NCI-H446 treated with DMSO at 0.1 percent for 48 hours (cell line): ENCODE measurements at places on chromosomes 7 and 10.

GRCh38 chr7:412313-412710 lies 107.3 kb downstream of the PDGFA start:
- no peak for DNase-seq

- DNase-seq = no peak
These were observed 29.4 kb upstream of the UCMA start for GRCh38 chr10:13263591-13263990.

GRCh38 chr7:39432368-39432767 lies 133.8 kb upstream of the YAE1 start:
- no peak for DNase-seq

DNA sequence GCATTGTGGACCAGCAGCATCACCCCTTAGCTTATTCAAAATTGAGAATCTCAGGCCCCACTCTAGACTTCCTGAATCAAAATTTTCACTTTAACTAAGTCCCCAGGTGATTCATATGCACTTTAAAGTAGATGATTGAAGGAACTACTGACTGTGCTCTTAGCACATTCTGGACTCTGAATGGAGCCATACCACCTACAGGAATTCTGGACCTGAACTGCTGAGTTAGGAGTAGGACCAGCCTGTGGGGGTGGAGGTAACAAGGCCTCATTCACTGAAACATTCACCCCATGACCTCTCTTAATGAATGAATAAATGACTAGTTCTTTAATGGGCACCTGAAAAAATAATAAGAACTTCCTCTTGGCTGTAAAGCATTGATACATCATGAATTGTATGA lies 7.3 kb downstream of the PDK4 start:
- DNase-seq = no peak

- no peak for DNase-seq
These were observed 210.1 kb downstream of the RNLS start for GRCh38 chr10:88372881-88373592.

- DNase-seq = no peak
These were observed 374.8 kb downstream of the SEMA3D start for GRCh38 chr7:84812021-84812420.

DNA sequence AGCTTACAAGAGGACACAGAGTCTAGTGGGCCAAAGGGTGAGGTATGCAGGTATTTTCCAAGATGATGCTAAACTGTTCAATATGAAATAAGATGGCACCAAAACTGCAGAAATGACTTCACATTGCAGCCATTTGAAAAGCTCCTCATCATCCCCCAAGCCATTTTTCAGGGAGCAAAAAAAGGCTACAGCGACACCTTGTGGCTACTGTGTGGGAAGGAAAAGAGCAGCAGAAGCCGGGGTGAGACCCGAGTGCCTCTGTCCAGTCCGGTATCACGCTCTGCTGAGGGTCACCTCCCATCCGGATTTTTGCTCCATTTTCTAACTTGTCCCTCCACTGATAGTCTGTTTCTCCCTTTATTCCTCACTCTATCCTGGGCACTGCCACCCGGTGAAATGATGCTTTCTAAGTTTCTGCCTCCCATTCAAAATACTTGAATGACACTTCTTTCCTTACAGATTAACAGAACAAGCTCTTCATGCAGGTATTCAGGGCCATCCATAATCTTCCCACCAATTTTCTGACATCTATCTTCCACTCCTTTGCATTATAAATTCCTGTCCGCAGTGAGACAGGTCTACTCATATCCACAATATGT lies 220.2 kb downstream of the DGKI start:
- DNase-seq = no peak

- DNase-seq = no peak
These were observed 14.3 kb downstream of the ZMIZ2 start for GRCh38 chr7:44762726-44763522.

DNA sequence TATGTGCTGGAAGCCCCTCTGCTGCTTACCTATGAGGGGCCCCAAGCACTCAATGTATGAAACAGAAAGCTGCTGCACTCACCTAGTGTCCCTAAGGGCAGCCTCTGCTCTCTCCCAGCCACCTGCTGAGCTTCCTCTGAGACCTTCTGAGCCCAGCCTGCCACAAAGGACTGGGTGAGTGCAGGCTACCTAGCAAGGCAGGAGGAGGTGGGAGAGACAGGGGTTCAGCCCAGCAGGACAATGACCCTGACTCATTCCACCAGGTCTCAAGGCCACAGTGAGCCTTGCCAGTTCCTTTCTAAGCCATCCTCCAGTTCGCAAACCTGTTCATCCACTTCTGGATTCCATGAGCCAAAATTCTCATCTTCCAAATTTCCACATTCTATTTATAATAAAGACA lies 16.3 kb downstream of the VOPP1 start:
- DNase-seq = no peak

DNA sequence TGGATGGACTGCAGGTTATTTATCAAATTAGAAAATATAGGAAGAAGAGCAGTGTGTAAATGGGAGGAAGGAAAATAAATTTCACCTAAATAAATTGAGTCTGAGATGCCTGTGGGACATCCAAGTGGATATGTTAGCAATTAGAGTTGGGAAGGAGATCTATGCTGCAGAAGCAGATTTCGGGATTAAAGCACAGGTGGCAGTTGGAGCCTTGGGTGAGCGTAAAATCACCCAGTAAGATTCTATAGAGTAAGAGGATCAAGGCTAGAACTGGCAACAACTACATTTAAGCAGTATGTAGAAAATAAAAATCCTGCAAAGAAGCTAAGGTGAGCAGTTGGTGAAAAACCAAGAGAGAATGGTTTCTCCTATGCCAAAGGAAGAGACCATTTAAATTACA lies 8.4 kb downstream of the TRIM4 start:
- DNase-seq = no peak

DNA sequence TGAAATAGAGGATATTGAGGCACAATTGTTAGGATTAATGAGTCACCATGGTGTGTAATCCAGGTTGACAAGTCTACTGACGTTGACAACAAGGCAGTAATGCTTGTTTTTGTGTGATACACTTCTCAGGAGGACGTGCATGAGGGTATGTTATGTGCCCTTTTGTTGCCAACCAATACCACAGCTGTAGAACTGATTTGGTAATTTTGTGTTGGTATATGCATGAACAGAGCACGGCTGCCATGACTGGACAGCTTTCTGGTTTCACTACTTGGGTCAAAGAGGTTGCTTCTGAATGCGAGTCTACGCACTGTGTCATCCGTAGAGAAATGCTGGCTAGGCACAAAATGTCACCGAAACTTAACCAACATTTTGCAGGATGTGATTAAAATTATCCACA lies 32.9 kb downstream of the PHTF2 start:
- no peak for DNase-seq

- no peak for DNase-seq
These were observed 92.2 kb upstream of the LRRC4 start for GRCh38 chr7:128123291-128124037.

DNA sequence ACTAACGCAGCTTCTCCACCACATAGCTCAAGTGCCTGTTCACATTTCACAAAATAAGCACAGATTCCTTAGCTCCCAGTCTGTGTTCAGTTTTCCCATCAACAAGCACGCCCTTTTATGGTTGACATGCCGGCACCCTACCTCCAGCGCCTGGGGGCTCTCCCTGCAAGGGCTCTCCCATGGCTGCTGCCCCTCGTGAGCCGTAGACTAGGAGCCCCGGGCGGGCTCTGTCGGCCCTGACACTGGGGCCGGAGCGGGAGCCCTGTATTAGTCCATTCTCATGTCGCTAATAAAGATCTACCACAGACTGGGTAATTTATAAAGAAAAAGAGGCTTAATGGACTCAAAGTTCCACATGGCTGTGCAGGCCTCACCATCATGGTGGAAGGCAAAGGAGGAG lies 34.0 kb upstream of the PRKAR1B start:
- no peak for DNase-seq

DNA sequence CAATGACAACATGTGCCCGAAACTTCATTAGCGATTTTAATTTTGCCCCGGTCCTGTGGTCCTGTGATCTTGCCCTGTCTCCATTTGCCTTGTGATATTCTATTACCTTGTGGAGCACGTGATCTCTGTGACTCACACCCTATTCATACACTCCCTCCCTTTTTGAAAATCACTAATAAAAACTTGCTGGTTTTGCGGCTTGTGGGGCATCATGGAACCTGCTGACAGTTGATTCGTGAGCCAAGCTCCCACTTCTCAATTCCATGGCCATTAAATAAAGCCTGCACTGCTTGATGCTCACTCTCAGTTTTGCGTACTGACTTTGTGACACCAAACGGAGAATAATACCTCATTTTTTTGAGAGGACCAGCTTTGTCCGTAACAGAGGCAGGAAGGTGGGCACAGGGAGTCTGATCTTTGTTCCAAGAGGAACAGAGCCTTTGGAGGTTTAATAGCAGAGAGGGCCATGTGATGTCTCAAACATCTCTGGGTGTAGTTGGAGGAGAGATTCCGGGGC lies 3.8 kb upstream of the ADAMTS14 start:
- no peak for DNase-seq

DNA sequence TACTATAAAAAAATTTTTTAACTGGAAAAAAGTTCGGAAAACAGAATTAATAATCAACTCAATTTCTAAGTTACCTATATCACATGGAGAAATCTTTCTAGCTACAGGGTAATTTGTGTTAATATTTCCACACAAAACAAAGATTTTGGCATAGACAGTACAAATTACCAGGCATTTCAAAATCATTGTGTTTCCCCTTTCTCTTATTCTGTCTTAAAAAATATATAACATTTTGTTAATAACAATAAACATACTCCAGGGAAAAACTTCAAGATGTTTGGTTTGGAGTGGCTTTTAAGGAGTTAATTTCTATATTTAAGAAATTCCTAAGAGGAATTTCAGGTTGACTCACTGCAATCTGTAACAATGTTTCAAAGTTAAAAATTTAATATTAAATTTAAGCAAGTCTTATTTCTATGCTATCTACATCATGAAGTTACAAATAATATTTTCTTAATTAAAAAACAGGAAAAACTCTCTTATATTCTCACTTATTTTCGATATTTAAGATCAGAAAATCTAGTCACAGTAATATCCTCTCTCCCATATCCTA lies 132.6 kb downstream of the NRBF2 start:
- DNase-seq = no peak

- no peak for DNase-seq
These were observed 64.5 kb downstream of the MCMBP start for GRCh38 chr10:119807960-119808697.

GRCh38 chr10:28891058-28891713 lies 213.9 kb downstream of the BAMBI start:
- DNase-seq = no peak

DNA sequence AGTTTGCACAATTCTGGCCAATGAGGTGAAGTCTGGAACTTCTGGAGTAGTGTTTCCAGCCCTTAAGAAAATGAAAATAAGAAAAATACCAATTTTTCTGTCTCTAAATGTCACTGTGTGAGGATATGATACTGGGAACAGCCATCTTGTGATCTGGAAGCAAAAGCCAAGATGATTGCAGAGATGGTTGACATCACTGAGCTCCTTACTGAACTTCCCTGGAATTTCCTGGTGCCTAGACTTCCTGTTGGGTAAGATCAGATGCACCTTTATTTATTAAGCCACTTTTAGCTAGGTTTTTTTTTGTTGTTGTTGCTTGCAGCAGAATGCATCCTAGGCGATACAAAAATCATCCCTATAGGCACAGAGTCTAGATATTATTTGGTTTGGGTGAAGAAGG lies 27.3 kb upstream of the INHBA start:
- no peak for DNase-seq

DNA sequence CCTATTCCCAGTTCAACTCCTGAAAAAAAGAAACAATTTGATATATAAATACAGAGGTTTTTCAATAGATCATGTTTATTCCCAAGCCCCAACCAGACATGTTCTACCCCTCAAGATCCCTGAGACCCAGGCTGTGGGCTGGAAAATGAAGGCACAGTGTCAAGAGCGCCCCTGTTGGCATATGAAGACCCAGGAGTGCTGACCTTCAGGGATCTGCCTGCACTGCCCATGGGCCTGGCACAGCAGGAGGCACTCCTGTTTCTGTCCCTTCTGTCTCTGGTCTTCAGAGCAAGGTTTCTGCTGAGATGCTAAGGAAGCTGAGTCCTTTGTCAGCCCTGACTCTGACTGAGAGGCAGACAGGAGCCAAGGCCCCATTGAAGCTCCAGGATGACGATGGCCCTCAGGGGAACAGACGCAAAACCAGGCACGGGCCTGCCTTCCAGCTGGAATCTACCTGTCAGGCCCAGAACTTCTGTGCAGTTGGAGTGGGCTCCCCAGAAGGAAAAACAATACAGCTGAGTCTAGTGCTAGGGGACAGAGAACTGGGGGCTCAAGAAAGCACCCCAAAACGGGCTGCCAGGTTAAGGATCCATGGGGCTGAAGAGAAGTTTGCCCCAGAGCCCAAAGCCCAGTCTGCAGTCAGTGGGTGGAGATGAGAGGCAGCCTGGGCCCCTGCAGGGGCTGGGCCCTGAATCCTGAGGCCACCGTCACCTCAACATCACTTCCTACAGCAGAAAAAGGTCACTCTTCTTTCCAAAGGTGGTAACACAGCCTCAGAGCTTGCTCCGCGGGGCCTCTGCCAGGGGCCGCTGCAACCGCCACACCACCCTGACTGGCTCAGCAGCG lies 6.7 kb upstream of the AIFM2 start:
- DNase-seq = no peak

DNA sequence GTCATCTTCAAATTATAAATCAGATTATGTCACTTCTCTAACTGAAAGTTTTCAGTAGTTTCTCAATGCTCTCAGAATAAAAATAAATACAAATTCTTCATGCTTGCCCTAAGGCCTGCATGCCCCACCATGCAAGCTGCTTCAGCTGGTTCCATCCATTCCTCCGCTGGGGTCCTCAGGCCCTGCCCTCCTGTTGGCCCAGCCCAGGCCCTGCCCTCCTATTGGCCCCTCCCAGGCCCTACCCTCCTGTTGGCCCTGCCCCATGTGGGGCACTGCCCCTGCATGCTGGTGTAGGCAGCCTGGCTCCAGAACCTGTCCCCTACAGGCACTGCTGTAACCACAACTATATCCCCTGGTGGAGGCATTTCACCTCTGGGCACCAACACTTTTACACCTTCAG lies 109.3 kb upstream of the TCERG1L start:
- DNase-seq = no peak

GRCh38 chr7:1403638-1404459 lies 55.4 kb downstream of the MICALL2 start:
- no peak for DNase-seq

DNA sequence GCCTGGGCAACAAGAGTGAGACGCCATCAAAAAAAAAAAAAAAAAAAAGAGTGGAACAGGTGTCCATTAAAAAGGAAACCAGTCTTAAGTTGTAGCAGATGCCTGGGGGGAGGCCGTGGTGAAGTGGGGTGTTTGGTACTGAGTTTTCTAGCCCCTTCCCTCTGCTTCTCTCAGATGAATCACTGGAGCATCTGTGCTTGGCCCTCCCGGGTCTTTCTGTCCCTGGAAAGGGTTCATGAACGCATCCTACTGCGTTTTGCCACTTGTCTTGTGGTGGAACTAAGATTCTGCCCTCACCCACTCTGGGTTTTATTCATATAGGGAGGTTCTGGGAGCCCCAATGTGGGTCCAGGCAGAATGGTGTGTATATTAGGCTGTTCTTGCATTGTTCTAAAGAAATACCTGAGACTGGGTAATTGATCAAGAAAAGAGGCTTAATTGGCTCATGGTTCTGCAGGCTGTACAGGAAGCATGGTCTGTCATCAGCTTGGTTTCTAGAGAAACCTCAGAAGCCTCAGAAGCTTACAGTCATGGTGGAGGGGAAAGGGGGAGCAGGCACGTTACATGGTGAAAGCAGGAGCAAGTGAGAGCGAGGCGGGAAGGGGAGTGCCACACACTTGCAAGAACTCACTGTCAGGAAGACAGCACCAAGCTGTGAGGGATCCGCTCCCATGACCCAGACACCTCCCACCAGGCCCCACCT lies 63.5 kb downstream of the CAMK1D start:
- no peak for DNase-seq
